ENCODE measurements at places on chromosomes 5 and 9.

GRCh38 chr5:1202026-1202797 lies 817 bp downstream of the SLC6A19 start:
- DNase-seq, result no peak

DNA sequence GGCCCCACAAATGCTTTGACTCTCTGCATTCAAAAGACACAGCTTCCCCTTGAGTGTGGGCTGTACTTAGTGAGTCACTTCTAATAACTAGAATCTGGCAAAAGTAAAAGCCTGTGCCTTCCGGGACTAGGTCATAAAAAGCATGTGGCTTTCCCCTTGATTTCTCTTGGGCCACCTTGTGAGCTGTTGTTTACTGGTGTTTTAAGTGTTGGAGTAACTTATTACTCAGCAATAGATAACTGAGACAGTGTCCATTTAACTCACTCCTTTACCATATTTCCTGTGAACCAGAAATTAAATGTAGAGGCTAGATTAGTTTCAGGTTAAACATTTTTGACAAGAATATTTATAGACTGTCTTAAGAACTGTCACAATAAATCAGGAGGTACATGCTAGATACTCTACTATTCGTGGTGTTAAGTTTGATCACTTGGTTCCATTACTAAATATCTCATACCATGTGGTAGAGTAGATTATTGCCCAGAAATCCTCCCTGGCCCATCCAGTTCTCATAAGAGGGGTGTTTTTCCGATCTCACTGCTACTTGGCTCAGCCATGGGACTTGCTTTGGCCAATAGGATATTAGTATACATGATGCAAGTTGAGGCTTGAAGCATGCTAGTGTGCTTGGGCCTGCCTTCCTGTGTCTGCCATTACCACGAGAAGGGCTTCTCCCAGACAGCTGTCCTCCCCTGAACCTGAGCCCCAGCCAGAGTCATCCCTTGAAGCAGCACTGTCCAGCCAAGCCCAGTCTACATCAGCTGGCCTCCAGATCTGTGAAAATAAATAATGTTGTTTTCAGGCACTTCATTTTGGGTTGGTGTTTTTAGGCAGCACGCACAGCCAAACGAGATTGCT lies 10.4 kb upstream of the CMBL start:
- DNase-seq, result no peak

- DNase-seq, result no peak
Observed at GRCh38 chr9:99130069-99130468, 25.2 kb downstream of the TGFBR1 start.

- DNase-seq, result peak; percentile 58
Observed at GRCh38 chr5:142981886-142982820, 212.0 kb downstream of the ARHGAP26 start.

GRCh38 chr5:98771382-98772109 lies 1.9 kb upstream of the RGMB start:
- peak; percentile 83 for DNase-seq

DNA sequence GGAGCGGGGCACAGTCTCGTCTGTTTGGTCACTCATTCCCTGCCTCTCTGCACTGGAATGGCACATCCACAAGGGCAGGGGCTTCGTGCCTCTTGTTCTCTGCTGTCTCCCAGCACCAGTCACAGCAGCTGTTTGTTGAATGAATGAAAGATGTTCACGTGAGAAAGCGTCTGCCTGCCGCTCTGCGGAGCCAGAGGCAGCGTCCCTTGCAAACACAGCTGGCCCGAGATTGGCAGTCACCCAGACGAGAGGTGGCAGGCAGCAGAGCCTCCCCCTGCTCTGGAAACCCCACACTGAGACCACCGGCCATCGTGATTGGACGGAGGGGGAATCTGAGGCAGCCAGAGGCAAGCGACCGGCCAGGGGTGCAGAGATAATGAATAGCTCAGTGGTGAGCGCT lies 6.0 kb upstream of the FAM163B start:
- DNase-seq, result peak; percentile 53

- DNase-seq, result no peak
Observed at GRCh38 chr5:139592289-139592688, 31.1 kb downstream of the UBE2D2 start.

- DNase-seq, result no peak
Observed at GRCh38 chr5:64766941-64767340, 1.6 kb downstream of the SREK1IP1 start.

DNA sequence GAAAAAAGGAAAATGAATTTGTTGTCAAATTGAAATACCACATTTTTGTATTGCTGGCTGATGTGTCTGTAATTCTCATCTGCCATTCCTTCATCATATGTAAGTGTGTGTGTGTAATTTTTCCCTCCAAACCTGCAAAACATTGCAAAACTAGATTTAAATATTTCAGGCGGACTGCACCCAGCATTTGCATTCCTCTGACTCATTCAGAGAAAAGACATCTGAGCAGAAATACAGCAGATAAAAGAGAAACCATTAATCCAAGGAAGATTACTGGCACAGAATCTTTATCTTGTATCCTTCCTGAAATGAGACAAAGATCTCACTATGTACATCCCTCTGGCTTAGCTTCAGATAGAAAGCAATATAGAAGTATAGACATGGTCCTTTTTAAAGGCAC lies 275.3 kb downstream of the TMEM38B start:
- DNase-seq, result no peak

GRCh38 chr5:82925061-82925411 lies 152.2 kb downstream of the TMEM167A start:
- no peak for DNase-seq

DNA sequence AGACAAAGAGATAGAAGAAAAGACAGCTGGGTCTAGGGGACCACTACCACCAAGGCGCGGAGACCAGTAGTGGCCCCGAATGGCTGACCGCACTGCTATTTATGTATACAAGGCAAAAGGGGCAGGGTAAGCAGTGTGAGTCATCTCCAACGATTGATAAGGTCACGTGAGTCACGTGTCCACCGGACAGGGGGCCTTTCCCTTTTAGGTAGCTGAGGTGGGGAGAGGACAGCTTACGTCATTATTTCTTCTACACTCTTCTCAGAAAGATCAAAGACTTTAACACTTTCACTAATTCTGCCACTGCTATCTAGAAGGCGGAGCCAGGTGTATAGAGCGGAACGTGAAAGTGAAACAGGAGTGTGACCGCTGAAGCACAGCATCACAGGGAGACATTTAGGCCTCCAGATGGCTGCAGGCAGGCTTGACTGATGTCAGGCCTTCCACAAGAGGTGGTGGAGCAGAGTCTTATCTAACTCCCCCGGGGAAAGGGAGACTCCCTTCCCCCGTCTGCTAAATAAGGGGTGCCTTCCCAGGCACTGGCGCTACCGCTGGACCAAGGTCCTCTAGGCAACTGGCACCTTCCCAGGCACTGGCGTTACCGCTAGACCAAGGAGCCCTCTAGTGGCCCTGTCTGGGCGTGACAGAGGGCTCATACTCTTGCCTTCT lies 6.1 kb upstream of the PRR16 start:
- peak; percentile 73 for DNase-seq

- DNase-seq, result no peak
Observed at GRCh38 chr9:18238752-18239447, 235.1 kb upstream of the ADAMTSL1 start.

- no peak for DNase-seq
Observed at GRCh38 chr9:14584571-14584970, 108.7 kb downstream of the ZDHHC21 start.

DNA sequence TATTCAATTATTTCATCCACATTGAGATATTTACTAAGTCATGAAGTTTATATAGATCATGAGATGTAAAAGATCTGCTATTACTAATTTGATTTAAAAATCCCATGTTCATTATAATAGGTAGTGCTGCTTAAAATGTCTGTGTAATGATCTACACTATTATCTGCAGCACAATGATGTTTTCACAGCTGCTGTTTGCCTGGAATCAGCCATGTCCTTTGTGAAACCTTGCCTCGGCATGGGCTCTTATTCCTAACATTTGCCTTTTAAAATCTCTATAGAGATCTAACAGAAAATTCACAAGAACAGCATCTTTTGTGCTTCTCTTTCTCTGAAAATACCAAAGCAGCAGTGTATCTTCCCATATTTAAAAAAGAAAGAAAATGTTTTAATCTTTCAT lies 444.6 kb downstream of the PTPRD start:
- DNase-seq, result peak; percentile 21

GRCh38 chr5:58571501-58571900 lies 11.4 kb upstream of the RAB3C start:
- DNase-seq, result no peak

Measured in SHP77 treated with DMSO at 0.1 percent for 48 hours (cell line).